ENCODE measurements at places on chromosomes 12 and 14.

DNA sequence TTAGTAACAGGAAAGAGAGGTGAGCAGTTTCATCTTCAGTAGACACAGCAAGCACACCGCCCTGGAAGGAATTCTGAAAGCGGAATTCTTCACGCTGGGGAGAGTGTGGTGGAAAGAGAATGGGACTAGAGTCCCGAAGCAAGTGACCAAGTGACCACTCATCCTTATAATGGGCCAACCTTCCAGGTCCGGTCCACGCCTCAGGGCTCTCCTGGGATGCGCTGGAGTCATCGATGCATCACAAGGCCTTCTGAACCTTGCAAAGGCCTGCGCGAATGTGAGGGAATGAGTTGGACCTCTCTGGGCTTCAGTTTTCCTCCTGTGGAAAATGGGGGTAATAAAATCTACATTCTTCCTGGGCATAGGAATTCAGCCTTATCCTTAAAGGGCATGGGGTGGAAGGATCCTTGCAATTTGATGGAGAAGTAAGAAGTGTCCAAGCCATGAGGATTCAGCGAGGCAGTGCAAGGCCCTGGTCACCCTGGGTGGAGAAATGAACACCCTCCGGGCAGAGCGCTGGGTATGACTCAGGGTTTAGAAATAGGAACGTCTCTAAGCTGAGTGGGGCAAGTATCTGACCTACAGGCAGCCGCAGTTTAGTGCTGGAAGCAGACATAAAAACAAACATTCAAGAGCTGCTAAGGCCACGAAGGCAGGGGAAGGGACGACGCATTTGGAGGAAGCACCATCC is 97.7 kb downstream of the SETD3 start:
- DNase-seq = no peak

DNA sequence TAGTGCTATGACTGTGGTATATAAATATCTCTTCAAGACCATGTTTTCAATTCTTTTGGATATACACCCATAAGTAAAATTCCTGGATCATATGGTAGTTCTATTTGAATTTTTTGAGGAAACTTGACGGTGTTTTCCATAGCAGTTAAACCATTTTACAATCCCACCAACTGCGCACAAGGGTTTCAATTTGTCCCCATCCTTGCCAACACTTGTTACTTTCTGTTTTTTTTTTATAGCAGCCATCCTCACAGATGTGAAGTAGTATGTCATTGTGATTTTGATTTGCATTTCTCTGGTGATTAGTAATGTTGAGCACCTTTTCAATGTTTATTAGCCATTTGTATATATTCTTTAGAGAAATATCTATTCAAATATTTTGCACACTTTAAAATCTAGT is 14.5 kb upstream of the A2M start:
- DNase-seq = no peak

DNA sequence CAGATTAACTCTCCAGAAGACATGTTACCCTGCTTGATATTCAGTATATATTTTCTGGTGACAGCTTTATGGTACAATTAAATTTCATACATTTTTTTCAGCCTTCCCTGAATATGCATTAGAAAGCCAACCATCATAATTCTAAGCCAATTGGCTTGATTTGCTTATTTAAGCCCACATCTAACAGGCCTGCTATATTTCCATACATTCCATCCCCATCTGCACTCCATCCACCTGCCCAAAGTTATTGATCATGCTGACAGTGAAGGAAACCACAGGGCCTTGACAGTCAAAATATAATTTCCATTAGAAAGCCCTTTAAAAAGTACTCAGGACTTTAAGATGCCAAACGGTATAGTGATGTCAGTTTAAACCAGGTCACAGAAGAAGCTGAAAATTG is 164.3 kb downstream of the GXYLT1 start:
- no peak for DNase-seq

DNA sequence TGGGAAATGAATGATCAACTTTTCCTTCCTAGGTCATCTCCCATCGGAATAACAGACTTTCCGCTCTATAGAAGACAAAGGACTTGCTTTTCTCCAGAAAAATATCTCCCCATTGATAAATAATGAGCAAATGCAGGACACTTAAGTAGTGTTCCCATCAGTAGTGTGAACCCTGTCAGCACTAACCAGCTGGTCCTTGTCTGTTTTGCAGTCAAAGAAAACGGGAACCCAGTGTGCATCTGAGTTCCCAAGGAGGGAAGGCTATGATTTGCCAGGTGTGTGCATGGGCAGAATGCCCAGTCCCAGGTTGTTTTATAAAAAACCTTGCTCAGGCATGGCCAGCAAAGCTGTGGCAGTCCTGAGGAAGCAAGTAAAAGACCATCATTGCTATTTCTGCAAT is 256.5 kb upstream of the HMGA2 start:
- DNase-seq = no peak

DNA sequence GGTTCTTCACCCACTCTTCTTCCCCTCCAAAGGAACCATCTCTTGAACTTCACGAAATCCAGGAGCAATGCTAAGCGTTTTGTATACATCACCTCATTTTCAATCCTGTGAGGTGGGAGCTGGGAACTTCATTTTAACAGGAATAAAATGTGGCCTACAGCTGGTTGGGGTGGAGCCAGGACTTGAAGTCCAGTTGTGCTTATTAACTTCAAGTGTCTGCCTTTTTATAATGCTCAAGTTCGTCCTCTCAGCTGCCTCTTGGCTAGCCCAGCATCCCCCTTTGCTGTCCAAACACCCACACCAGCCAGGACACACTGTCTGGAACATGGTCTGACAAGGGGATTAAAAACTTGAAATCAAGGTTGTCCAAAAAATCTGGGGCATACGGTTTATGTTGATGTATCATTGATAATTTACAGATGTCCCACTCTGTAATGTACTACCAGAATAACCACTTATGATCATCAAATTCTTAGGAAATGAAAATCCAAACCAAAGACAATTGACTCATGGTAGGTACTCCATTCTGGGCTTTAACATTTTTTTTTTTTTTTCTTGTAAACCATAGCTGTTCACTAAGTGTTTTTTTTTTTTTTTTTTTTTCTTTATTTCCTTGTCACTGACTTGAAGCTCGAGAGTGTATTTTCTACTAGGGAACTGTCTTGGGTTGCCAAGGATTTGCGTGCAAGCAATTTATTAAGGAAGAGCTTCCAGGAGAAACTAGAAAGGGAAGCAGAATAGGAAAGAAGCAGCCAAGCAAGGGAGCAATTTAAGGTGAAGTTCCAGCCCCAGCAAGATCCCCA is 252.3 kb downstream of the EFCAB11 start:
- DNase-seq = no peak

GRCh38 chr12:48175613-48176416 is 7.6 kb upstream of the CCDC184 start:
- no peak for DNase-seq

- DNase-seq = peak; percentile 65
Measured at GRCh38 chr12:57216014-57216911, at the start of gene NXPH4. Gene NXPH4 (plus strand): TSS chr12:57216794. CDS start chr12:57216970, 176 bp downstream.

DNA sequence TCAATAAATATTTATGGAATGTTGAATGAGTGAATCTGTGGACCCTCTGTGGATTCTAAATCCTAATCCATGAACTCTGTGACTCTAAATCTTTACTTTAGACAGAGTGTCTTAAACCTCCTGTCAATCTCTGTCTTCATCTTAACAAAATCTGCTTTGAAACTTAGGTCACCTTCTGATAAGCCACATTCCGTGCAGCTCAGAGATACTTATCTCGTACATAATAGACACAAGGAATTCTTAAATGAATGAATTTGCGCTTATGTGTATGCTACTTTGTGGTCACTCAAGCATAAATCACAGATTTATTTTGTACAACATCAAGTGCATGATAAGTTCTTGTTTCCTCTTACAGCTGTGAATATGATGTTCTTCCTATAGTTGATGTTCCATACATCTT is 2.2 kb upstream of the KRAS start:
- no peak for DNase-seq

- DNase-seq = no peak
Measured at GRCh38 chr14:88616697-88617096, 53.9 kb downstream of the ZC3H14 start.

DNA sequence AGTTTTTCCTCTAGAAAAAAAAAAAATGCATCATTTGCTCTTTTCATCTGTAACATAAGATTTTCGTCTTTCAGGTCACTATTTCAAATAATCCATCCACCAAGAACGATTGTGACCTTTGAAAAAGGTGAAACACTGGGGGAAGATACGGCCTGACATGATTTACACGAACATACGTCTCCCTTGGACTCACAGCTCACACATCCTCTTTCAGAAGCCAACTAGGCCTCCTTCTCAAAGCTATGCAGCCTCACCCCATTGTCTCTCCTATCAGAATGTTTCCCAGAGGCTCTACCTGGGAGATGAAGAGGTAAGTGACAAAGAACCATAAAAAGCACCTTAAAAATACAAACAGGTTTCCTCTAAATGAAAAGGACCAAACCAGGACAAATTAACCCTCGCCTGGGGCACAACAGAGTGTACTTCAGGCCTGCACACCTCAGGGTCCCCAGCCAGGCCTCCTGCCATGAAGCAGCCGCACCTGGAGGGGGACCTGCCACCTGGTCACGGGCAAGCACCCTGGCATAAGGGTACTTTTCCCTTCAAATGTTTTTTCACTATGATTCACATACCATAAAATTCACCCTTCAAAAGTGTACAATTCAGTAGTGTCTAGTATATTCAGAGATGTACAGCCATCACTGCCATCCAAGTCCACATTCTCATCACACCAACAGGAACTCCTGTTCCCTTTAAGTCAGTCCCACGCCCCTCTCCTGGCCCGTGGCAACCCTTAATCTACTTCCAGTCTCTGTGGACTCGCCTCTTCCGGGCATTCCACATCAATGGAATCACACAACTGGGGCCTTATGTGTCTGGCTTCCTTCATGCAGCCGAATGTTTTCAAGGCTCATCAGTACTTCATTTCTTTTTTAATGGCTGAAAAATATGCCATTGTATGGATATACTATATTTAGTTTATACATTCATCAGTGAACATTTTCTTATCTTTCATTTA is 5.4 kb downstream of the SLC15A4 start:
- DNase-seq = no peak

DNA sequence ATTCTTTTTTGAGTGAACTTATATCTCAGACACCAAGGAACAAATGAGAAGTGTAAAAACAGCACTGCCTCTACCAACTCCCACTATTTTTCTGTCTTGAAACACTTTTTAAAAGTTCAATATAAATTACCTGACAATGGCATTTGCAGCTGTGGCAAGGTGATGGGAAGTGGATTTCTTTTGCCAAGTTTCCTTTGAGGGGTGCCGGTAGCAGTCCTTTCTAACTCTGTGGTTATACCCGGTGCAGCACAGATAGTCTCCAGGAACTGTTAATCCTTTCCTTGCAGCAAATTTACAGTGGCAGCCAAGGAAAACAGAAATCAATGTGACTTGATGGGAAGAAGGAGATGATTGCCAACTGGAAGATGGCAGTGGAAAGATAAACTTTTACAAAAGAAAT is 243.7 kb downstream of the BCAT1 start:
- no peak for DNase-seq

- DNase-seq = peak; percentile 24
Measured at GRCh38 chr12:66409195-66409871, 107.0 kb downstream of the HELB start.

GRCh38 chr12:128573907-128574306 is 249.9 kb downstream of the SLC15A4 start:
- no peak for DNase-seq

DNA sequence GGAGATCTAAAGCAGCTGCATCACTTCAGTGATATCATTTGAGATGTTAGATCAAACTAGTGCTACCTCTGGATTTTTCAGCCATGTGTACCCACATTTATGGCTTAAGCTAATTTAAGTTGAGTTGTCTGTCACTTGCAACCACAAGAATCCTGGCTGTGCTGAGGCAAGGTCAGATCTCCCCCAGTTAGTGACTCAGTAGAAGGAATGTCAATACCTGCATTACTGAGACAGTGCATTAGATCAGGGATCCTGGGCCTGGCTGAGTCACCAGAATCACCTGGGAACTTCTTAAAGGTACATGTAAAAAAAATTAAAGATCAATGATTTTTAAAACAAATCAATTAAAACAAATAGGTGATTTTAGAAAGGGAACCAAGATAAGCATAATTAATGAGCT is 84.6 kb upstream of the GRIN2B start:
- no peak for DNase-seq

DNA sequence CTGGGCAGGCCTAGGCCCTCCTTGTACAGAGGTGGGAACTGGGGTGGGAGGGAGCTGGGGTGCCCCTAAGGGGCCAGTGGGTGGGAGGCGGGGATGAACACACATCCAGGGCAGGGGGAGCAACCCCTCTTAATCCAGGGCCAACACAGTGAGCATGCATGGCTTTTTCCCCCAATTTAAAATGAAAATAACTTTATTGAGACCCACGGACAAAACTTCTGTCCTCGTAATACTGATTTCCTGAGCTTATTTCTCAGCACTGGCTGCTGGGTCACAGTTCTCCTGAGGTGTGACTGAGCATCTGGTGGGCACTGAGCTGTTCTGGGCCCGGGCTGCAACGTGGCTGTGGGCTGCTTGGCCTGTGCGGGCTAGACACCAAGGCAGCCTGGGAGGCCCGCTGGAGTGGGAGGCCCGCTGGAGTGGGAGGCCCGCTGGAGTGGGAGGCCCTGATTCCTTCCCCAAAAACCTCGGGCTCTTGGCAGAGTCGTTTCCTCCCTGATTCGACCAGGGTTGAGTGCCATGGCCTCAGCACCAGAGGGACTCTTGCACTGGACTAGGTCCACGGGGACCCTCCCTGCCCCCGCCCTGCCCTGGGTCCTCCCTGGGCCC is 24.9 kb upstream of the TRAF3 start:
- no peak for DNase-seq

DNA sequence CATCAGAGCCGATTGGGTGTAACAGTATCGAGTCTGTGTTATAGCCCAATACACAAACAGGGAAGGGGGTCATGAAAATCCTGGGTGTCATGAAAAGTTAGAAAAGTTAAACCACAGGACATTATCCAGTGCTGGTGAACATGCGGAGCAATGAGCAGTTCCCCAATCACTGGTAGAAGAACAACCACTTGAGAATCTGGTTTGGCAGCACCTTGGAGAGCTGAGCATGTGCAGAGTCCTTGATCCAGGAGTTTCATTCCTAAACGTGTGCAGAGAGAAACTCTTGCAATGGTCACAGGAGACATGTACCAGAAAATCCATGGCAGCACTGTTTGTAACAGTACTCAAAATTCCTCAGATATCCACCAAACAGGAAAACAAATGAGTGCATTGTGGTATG is 23.0 kb upstream of the JDP2 start:
- no peak for DNase-seq

DNA sequence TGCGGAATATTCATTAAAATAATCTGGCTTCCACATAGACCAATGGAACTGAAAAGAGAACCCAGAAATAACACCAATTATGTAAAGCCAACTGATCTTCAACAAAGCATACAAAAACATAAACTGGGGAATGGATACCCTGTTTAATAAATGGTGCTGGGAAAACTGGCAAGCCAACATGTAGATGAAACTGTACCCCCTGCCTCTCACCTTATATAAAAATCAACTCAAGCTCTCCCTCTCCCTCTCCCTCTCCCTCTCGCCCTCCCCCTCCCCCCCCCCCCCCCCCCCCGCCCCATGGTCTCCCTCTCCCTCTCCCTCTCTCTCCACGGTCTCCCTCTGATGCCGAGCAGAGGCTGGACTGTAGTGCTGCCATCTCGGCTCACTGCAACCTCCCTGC is 13.1 kb upstream of the SPTSSA start:
- no peak for DNase-seq

Data from CD4-positive, alpha-beta T cell (primary cell).